ENCODE measurements at places on chromosomes 16 and 17.

- DNase-seq = no peak
These were observed 265.5 kb upstream of the CCL2 start for GRCh38 chr17:33989361-33990148.

DNA sequence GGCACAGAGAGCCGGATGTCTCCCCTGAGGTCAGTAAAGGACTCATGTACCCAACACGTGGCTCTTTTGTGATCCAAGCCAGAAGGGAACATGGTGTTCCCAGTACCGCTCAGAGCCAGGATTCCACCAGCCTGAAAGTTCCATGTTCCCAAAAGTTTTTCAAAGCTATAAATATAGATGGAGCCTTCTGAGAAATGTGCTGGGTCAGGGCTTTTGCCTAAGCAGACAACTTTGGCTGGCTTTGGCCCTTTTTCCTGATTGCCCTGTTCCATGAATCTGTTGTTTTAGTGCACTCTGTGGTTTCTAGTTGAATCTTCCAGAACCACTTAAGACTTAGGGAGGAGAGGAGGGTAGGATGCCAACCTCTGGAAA lies 128.5 kb upstream of the HS3ST2 start:
- no peak for DNase-seq

GRCh38 chr17:3887804-3888203 lies 5.0 kb downstream of the CAMKK1 start:
- DNase-seq = no peak

- no peak for DNase-seq
These were observed 53.1 kb upstream of the MARCHF10 start for GRCh38 chr17:62860962-62861873.

GRCh38 chr16:4208341-4208751 lies 33.5 kb downstream of the SRL start:
- no peak for DNase-seq

DNA sequence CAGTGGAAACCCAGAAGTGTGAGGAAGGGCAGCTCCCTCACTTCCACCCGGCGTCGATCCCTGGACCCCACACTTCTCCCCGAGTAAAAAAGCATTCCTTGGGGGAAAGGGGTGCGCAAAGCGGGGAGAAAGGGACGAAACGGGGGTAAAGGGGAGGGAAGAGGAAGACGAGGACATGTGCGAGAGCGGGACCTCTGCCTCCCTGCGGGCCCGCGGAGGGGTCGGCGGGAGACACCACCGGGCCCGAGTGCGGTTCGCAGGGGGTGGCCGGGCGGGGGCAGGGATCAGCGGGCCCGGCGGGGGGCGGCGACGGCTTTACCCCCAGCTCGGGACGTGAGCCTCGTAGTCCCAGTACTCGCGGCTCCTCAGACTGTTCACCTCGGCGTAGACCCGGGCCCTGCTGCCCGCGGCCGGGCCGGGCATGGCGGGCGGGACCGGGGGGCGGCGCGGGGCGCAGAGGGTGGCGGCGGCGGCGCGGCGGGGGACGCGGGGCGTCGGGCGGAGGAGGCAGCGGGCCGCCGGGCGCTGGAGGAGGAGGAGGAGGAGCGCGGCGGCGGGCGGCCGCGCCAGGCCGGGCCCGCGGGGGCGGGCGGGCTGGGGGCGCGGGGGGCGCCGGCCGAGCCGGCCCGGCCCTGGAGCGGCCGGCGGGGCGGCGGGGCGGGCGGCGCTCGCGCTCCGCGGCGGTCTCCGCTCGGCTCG lies 443 bp downstream of the CSNK2A2 start:
- no peak for DNase-seq

GRCh38 chr17:42518046-42518754 lies 17.8 kb upstream of the NAGLU start:
- no peak for DNase-seq

DNA sequence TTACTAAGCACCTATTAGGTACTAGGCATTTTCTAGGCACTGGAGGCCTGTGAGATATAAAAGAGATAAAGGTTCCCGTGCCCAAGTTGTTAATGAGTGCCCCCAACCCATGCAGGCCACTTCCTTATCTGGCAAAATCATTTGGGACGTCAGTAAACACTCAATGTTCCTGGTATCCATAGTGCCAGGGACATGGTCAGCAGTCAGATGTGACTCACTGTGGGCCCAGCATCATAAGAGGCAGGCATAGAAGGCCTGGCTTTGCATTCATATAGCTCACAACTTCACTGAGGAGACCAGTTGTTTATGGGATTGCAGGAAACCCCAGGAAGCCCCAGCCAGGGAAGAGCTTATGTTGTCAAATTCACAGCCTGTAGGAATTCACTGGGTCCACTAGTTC lies 81.1 kb downstream of the MRC2 start:
- DNase-seq = no peak

GRCh38 chr16:4159726-4160125 lies 43.5 kb upstream of the ADCY9 start:
- no peak for DNase-seq

GRCh38 chr16:26078716-26079355 lies 387.1 kb downstream of the HS3ST4 start:
- no peak for DNase-seq

- DNase-seq = no peak
These were observed 109.6 kb downstream of the CLEC16A start for GRCh38 chr16:11053916-11054460.

GRCh38 chr16:21713549-21714368 lies 50.0 kb downstream of the OTOA start:
- DNase-seq = no peak

DNA sequence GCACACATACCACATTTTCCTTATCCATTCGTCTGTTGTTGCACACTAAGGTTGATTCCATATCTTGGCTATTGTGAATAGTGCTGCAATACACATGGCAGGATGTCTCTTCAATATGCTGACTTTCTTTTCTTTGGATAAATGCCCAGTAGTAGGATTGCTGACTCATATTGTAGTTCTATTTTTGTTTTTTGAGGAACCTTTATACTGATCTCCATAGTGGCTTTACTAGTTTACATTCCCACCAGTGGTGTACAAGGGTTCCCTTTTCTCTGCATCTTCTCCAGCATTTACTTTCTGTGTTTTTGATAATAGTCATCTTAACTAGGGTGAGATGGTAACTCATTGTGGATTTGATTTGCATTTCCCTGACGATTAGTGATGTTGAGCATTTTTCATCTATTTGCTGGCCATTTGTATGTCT lies 118.1 kb downstream of the STXBP4 start:
- no peak for DNase-seq

- DNase-seq = no peak
These were observed 11.9 kb downstream of the NFATC3 start for GRCh38 chr16:68097088-68097487.

- no peak for DNase-seq
These were observed 63.0 kb downstream of the SLC5A11 start for GRCh38 chr16:24908716-24909115.

DNA sequence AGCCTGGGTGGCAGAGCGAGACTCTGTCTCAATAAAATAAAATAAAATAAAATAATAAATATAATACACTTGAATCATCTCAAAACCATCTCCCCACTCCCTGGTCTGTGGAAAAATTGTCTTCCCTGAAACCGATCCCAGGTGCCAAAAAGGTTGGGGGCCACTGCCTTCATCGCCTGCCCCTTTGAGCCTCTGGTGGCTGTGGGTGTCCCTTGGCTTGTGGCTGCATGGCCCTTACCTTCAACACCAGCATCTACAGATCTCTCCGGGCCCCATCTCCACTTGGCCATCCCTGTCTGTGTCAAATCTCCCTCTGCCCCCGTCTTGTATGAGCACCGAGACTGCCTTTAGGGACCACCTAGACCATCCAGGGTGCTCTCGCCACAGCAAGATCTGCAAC lies 177.3 kb downstream of the SEC14L1 start:
- no peak for DNase-seq

- DNase-seq = no peak
These were observed 5.3 kb upstream of the EPN3 start for GRCh38 chr17:50527155-50527762.

GRCh38 chr17:18139949-18140348 lies 31.4 kb downstream of the MYO15A start:
- no peak for DNase-seq

GRCh38 chr17:44348234-44348987 lies 3.3 kb downstream of the GRN start:
- no peak for DNase-seq

- DNase-seq = no peak
These were observed 30.3 kb downstream of the CACNA1H start for GRCh38 chr16:1182950-1183907.

DNA sequence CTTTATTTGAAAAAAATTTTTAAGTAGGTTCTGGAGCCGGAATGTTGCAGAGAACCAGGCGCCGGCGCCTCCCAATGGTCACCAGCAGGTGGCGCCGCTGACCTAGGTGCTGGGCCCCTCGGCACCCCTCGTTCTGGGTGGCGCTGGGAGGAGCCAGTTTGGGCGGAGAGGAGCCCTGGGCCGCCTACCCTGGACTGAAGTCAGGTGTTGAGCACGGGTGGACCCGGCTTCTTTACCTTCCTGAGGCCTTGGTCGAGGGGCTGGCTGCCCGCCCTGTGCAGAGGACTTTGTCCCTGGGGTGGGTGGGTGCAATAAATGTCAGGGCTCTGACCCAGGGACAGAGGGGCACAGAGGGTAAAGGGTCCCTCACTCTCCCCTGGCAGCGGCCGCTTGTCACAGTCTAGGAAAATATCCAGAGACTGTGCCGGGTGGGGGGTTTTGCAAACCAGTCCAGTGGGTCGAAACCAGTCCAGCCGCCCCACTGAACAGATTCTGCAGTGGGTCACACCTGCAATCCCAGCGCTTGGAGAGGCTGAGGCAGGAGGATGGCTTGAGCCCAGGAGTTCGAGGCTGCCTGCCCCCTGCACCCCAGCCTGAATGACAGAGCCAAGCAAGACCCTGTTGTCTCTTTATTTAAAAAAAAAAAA lies 30.1 kb upstream of the TNFRSF13B start:
- peak; percentile 75 for DNase-seq

DNA sequence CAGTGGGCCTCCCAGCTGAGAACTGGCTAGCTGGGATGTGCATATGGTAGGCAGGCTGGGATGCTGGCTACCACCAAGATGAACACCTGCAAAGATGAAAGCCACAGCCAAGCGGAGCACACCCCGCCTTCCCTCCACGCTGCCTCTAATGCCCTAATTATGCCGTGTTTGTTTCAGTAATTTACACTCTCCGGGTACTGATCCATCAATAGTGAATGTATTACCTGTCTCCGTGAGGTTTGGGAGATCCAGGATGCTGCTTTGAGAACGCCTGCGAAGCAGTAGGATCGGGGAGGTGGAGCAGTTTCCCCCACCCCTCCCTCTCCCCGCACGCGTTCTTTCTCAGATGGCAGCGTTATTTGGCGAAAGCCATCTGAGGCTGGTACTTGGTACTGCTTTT lies 28.9 kb upstream of the GSE1 start:
- no peak for DNase-seq

DNA sequence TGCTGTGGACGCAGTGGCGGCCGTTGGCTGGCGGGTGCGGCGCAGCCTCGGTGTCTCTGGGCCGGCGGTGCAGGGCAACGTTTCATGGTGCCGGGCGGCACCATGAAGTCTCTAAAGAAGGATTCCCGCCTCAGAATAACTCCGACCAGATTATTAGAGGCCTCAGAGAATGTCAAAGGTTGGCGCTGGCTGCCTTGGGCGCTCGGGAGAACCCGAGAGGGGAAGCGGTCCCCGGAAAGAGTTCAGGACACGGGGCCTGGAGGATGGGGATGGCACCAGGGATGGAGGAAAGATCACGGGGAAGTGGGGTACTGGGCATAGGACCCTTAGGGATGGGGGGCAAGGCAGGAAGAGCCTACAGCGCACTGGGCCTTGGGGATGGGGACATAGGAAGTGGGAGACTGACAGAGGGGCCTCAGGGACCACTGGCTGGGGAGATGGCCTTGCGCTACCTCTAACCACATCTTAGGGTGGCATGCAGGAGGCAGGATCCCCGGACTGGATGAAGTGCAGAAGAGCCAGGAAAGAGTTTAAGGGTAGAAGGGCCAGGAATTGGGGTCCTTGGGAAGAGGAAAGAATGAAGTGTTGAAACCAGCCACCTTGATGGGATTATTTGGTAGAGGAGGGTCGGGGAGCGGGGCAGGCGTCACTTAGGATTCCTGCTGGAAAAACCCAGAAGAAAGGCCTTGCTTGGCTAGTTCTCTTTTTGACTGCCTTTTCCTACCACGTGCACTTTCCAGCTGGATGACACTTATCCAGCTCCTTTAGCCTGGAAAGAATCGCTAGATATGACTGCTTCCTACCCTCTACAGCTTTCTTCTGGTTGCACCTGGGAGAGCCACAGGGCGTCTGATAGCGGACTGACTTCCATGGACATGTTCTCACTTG lies 578 bp downstream of the MYCBPAP start:
- DNase-seq = no peak

- DNase-seq = no peak
These were observed 82.1 kb downstream of the ZNF423 start for GRCh38 chr16:49773534-49774475.

DNA sequence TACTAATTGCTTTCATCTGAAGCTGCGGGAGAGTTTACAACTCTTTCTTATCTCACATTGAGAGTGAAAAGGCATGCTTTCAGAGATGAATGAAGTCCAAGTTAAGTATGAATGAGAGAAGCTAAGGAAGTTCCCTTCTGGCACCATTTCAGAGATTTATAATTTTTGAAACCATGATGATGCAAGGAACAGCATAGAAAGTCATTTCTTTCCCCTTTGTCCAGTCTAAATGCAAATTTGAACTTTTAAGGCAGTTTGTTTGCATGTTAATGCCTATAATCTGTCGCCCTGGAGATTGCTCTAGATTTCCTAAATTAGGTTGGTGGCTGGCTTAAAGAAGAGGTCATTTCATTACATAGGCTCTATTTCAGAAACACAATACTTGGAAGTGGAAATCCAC lies 594.8 kb upstream of the GOT2 start:
- no peak for DNase-seq

DNA sequence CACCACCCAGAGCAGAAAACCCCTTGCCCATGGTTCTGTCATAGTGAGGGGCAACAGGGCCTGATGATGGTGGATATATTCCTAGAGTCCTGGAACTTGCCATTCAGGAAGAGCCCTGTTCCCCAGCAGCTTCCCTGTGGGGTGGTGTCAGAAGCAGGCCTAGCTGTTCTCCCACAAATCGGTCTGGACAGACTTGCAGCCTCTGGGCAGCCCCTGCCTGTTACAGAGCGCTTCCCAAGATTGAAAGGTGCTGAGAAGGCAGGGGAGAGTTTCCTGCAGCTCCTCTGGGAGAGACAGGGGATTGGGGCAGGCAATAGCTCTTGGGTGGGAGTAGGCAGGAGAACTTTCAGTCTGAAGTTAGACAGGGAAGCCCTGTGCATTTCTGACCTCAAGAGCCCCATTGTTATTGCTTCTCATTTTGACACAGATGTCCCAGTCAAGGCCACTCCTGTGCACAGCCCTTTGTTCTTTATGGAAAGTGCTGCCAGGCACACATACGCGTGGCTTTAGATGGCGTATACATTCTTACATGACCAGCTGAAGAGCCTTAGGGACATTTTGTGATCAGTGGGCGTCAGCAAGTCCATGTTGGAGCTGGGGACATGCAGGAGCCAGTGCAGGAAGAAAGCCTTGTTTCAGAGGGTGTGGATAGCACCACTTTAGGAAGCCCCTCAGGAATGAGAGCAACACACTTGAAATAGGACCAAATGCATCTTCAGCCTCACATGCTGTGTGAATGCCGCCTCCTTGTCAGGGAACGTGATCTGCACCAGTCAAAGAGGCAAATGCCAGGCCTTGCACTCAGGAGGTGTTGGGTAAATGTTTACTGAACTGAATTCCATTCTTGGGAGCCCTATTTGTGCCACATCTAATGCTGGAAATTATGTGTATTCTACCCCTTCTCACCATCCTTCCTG lies 67.5 kb downstream of the GNAO1 start:
- DNase-seq = no peak
